Left cardiac atrium (tissue), 4 donors: ENCODE measurements at places on chromosomes 11 and 22. TPM values are rescaled to one million over a fixed set of nuclear protein-coding genes. Genes with fewer than 3 reads are reported as not detected.

The KCNK4 gene
- total RNA-seq, result not detected

The CLDN25 gene
- not detected for total RNA-seq

The PVALB gene
- not detected for total RNA-seq

The DRICH1 gene
- total RNA-seq, result not detected

The C1QTNF4 gene
- 0.37 TPM for total RNA-seq

The PHOX2A gene
- total RNA-seq, result not detected

The SAAL1 gene
- total RNA-seq, result 6.6 TPM

The TH gene
- total RNA-seq, result not detected

The GAS2 gene
- 7.3 TPM for total RNA-seq

The YDJC gene
- total RNA-seq, result 5.7 TPM

The PRRG4 gene
- 1.0 TPM for total RNA-seq

The OR8D4 gene
- not detected for total RNA-seq

The DMC1 gene
- total RNA-seq, result 1.2 TPM

The DEFB131B gene
- not detected for total RNA-seq

The LRRC4C gene
- total RNA-seq, result 1.3 TPM

The OR52A1 gene
- not detected for total RNA-seq

The AQP11 gene
- total RNA-seq, result 0.73 TPM

The POU2AF2 gene
- total RNA-seq, result not detected

The HIC2 gene
- 1.6 TPM for total RNA-seq

The HOATZ gene
- not detected for total RNA-seq

The MMP27 gene
- total RNA-seq, result not detected

The INS gene
- total RNA-seq, result not detected

The TEAD1 gene
- 93.8 TPM for total RNA-seq

The SVIP gene
- total RNA-seq, result 26.7 TPM

The RBMXL2 gene
- total RNA-seq, result not detected

The ADAMTS15 gene
- 32.0 TPM for total RNA-seq

The SRSF8 gene
- 37.2 TPM for total RNA-seq

The PDE2A gene
- total RNA-seq, result 40.9 TPM

The UBE2L3 gene
- 40.1 TPM for total RNA-seq

The FGF19 gene
- not detected for total RNA-seq

The ZNF143 gene
- 22.2 TPM for total RNA-seq

The POU2AF1 gene
- 0.21 TPM for total RNA-seq

The C11orf86 gene
- not detected for total RNA-seq

The KRTAP5-2 gene
- total RNA-seq, result not detected

The SOX6 gene
- 19.8 TPM for total RNA-seq

The MPZL3 gene
- 1.0 TPM for total RNA-seq

The JHY gene
- total RNA-seq, result 3.2 TPM

The FBLN1 gene
- total RNA-seq, result 251 TPM

The PITPNB gene
- 51.0 TPM for total RNA-seq

The GDPD4 gene
- not detected for total RNA-seq

The APOA5 gene
- not detected for total RNA-seq

The RABL2B gene
- 10.2 TPM for total RNA-seq

The LRRC56 gene
- total RNA-seq, result 0.68 TPM

The B3GAT3 gene
- 22.4 TPM for total RNA-seq

The SYT7 gene
- 36.7 TPM for total RNA-seq

The MMP11 gene
- 5.6 TPM for total RNA-seq

The MTMR3 gene
- 34.8 TPM for total RNA-seq

The CECR2 gene
- total RNA-seq, result 5.6 TPM

The MMP13 gene
- not detected for total RNA-seq

The CENPM gene
- total RNA-seq, result 0.79 TPM

The DDT gene
- 125 TPM for total RNA-seq
